ENCODE measurements at places on chromosomes 7 and 10.

DNA sequence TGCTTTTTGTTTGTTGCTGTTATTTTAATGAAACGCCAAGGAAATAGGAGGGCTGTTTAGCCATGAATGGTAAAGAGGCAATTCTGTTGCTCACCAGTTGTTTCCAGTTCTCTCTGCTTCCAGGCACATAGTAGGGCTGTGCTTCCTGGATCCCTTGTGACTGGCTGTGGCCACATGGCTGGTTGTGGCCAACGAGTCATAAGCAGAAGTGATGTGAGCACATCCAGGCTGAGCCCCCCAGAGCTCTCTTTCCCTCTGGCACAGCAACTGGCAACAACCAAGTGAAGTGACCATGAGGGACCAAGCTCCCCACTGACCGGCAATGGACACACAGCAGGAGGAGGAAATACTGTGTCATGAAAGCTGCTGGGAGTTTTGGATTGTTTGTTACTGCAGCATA, 10.3 kb downstream of the GRID1 start:
- DNase-seq: no peak

DNA sequence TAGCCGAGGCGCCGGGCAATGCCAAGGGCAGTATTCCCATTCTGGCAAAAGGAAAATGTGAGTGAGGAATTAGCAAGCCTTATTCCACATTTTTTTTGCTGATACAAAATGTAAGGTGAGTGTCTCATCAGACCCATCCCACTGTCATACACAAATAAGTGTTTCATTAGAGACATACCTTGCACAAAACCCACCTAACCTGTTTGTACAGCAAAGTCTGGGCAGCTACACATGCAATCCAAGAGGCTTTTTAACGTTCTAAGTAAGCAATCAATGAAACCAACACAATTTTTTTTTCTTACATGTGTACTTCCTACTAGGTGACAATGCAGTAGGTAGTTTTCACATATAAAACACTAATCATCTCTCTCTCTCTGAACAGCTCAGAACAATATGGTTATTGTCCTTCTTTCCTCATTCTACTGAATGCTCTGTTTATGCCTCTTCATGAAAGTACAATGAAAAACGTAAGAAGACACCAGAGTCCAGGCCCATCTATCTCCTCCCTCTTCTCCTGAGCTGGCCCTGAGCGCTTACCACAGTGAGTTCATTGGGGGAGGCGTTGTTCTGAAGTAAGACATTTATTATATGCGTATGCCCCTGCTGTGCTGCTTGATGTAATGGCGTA, 217.2 kb downstream of the ANK3 start:
- DNase-seq: no peak

- peak; percentile 14 for DNase-seq
Measured at GRCh38 chr7:12403287-12404181, at the start of gene VWDE. TSS of gene VWDE (minus strand) at chr7:12403865. CDS start at chr7:12403716, 149 bp downstream.

DNA sequence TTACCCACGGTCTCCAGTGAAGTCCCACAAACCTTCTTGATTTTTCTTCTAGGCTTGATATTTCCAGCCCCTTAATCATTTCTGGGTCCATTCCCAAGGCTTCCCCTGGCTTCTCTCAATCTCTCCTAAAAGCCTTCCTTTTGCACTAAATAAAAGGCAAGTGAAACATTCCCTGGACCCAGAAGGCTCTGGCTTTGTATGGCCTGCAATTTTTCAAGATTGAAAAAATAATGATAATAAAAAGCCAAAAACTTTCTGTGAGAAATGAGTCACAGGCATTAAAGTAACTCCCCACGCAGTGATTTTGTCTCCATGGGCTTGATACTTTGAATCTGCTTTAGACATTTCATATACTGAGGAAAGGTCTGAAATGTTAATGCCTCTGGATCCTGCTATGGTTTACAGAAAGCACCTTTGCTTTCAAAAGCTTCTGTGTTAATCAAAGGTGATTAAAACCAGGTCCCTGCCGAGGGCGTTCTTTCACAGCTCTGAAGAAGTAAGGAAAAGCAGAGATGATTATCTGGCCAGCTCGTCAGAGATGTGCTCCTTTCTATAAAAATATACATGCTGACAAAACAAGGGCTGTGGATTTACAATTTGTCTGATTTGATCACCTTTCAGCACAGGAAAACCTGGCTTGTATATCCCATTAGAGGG, 118.9 kb upstream of the TMEM72 start:
- DNase-seq: no peak

DNA sequence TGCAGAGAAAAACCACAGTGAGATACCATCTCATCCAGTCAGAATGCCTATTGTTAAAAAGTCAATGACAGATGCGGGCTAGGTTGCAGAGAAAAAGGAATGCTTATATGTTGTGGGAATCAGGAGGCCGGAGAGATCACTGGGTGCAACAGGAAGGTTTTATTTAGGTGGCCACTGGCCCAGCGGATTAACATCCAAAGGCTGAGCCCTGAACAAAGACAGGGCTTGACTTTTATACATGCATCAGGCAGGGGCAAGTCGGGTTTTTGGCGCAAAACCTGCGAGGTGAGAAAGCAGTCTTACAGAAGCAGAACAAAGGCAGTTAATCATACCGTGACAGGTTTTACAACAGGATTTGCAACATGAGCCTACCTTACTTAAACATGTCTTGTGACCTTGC, 620 bp downstream of the ZNF117 start:
- no peak for DNase-seq

DNA sequence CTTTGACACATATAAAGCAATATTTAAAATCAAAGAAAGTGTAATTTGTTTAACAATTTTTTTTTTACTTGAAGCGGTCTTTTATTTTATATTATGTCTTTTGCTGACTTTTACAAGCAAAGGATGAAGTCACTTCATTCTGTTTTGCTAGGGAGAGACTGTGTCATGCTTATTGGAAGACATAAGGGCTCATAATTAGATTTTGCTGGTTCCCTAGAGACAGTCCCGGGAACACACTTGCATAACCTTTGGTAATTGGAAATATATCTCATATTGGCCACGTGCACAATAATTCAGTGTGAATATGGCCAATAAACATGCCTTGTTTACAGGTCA, 448 bp upstream of the NET1 start:
- no peak for DNase-seq

DNA sequence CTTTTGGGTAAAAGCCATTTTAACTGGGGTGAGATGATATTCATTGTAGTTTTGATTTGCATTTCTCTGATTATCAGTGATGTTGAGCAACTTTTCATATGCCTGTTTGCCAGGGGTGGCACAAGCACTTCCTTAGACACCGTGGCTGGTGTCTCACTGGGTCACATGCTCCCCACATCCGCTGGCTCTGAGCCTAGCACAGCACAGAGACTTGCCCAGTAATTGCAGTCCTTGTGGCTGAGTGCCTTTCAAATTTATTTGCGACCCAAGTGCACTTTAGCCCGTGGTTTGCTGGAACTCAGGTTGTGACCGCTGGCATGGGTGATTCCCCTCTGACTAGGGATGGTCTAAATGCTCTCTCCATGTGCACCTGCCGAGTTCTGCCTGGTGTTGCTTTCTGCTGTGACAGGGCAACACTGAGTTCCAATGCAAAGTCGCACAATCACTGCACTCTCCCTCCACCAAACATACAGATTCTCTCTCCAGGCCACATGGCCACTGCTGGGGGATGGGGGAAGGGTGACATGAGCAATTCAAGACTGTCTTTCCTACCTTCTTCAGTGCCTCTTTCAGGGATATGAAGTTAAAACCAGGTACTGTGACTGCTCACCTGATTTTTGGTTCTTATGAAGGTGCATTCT, 66.5 kb downstream of the ZNF277 start:
- DNase-seq: no peak

- no peak for DNase-seq
Measured at GRCh38 chr10:43926875-43927406, 278.3 kb upstream of the ZNF32 start.

DNA sequence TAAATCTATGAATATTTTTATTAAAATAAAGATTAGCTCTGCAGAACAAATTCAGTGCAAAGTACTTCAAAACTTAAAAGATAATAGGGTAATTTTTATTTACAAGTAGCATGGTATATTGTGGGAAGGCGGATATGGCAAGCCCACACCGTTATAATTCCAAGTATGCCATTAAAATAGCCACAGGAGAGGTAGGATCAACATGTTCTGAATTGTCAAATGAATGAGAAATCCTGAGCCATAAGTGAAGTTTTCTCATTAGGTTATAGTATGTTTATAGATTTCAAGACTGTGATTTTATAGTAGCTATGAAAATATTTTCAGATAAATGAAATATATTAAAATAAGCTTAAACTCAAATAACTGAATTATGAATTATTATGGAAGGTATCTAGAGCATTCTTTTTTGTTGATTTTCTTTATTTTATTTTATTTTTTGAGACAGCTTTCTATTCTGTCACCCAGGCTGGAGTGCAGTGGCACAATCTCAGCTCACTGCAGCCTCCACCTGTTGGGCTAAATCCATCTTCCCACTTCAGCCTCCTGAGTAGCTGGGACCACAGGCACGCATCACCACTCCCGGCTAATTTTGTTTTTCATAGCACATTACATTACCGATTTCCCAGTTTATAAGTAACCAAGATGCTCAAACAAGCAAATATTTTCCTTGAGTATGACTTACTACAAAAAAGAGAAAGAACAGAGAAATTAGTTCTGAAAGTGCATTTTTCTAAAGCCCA, 956.6 kb downstream of the GATA3 start:
- no peak for DNase-seq

- DNase-seq: no peak
Measured at GRCh38 chr10:94524146-94524545, 21.4 kb upstream of the HELLS start.

DNA sequence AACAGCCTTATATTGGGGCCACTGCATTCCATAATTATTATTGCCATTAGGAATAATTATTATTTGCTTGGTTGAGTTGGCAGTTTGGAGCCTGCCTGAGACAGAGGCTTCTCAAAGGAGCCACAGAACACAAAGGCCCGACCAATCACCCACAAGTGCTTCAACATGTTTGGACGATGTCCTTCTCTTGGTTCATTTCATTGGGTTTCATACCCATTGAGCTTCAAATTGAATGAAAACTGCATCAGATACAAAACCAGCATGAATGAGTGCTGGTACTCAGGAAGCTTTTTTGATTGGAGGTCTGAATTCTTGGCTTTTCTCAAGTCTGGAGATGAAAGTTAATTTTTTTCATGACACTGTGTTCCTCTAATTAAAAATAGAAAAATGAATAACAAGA, 168.3 kb downstream of the CREB5 start:
- no peak for DNase-seq

- DNase-seq: no peak
Measured at GRCh38 chr7:113636727-113637421, 281.9 kb downstream of the PPP1R3A start.

- DNase-seq: no peak
Measured at GRCh38 chr7:99844328-99844727, 16.5 kb downstream of the CYP3A43 start.

DNA sequence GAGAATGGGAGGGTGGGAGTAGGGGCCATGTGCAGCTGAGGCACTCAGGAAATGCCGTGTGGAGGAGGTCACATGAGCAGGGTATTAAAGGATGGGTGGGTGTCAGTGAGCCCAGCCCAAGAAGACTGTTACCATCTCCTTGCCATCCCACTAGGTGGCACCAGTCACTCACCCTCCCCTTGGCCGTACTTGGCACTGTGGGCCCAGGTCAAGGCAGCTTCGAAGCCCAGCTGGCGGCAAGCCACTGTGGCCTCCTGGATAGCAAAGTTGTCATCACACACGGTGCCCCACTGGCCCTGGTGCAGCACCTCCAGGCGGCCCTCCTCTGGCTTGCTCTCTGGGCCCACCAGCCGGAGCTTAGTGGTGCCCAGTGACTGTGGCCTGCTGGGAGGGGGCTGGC, 5.4 kb downstream of the LOXL4 start:
- DNase-seq: peak; percentile 10

DNA sequence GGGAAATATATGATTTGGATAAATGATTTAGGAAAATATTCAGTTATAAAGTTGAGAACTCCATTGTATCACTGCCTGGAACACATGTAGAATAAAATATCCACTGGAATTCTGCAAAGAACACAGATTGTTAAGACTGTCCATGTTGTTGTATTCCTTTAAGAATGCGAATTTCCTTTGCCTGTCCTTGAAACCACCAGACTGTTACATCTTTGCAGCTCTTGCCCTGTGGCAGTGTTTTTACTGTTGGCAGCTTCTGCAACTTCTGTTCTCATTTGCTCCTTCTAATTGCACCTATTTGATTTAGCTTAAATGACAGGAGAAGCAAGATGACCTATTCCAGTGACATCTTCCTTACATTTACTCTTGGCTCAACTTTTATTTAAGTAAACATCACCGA, 39.7 kb downstream of the MALSU1 start:
- no peak for DNase-seq

DNA sequence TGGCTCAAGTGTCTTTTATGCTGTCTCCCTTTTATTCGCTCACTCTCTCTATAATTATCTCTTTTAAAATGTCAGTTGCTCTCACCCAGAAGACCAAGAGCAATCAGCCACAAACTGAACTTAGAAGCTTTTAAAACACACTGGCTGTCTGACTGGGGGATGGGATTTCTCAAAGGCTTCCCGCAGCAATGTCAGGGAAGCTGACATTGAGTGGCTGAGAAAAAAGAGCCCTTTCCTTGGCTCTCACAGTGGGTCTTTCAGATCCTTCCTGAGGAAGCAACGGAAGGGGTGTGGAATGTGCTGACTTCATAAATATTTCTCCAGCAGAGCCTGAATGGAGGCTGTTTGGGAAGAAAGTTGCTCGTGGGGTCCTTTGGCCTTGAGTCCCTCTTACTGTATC, 445.7 kb upstream of the C7orf33 start:
- no peak for DNase-seq

- DNase-seq: no peak
Measured at GRCh38 chr10:9305018-9305655, 1250.6 kb downstream of the GATA3 start.

DNA sequence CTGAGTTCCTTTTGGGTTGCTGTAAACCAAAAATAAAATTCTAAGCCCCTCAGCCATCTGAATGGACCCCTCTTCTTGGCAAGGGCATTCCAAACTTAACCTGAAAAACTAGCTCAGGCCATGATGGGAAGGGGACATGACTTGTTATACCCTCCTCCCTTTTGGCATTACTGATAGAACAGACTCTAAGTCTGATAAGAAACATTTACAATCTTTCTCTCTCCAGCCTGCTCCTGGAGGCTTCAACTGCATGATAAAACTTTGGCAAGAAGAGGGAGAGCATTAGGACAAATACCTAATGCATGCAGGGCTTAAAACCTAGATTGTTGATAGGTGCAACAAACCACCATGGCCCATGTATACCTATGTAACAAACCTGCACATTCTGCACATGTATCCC, 40.9 kb upstream of the ATOH7 start:
- no peak for DNase-seq

GRCh38 chr10:125083576-125083920, 76.8 kb downstream of the CTBP2 start:
- DNase-seq: no peak

DNA sequence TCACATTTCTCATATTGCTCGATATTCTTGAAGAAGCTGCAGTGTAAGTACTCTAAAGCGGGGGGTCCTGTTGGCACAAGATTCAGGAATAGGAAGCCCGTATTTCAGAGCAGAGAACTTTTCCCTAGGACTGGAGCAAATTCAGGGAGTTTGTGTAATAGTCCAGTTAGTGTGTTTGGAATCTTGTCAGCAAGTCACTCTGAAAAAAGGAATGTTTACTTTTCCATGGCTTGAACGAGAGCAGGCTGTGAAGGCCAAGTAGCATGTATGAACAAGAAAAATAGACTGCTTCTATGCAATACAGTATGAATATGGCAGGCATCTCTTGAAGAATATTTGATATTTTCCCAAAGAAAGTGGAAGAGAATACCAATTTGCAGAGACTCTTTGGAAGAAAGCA, 39.8 kb downstream of the CDC123 start:
- no peak for DNase-seq

- no peak for DNase-seq
Measured at GRCh38 chr10:131636841-131637724, 263.7 kb upstream of the PPP2R2D start.

Data from CD4-positive, CD25-positive, alpha-beta regulatory T cell (primary cell).